Activated CD8-positive, alpha-beta T cell treated with anti-CD3 and anti-CD28 coated beads, Interleukin-2, amount 10 ng/mL, durations not matched to agents 7 days and 5 days (primary cell): ENCODE measurements at places on chromosomes 6 and 20. TPM values are rescaled to one million over a fixed set of nuclear protein-coding genes. Genes with fewer than 3 reads are reported as not detected.

DNA sequence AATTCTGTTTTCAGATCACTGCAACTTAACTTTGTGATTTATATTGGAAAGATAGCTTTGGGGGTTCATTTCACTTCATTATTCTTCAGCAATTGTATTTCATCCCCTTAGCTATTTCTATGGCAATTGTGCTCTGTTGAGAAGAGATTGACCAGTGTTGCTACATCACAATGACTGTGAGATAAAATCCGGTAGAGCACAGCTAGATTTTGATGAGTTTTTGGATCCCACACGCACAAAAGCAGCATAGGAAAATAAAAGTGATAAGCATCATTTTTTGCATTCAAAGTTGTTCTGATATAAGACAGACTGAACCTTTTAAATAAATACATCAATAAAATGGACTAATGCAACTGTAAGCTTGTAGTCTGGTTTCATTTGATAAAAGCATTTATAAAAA, 734.8 kb downstream of the KIF16B start:
- no peaks in the 10 kb centered on the region for H3K4me1 ChIP-seq
- DNase-seq: no peak
- no peak overlapping the region for H3K27ac ChIP-seq
- H3K36me3 ChIP-seq: no peaks in the 10 kb centered on the region

DNA sequence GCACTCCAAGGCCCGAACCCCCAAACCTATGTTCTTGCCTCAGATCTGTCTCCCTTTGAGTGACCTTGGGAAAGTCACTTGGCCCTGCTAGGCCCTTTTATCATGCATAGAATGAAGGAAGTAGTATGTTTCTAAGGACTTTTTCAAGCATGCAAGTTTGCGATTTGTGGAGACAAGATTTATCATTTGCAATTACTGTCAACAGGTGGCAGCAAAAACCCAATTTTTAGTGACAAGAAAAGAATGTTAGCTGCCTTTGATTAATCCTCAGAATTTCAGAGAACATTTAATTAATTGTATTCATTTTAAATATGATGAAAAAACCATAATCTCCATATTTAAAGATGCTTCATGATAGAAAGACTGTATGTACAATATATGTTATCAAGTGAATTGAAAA, 28.3 kb upstream of the PREP start:
- peak; percentile 51 for DNase-seq
- peaks cover 12% of the 10 kb centered on the region for H3K27me3 ChIP-seq
- no peak overlapping the region for H3K27ac ChIP-seq
- no peaks in the 10 kb centered on the region for H3K4me1 ChIP-seq

DNA sequence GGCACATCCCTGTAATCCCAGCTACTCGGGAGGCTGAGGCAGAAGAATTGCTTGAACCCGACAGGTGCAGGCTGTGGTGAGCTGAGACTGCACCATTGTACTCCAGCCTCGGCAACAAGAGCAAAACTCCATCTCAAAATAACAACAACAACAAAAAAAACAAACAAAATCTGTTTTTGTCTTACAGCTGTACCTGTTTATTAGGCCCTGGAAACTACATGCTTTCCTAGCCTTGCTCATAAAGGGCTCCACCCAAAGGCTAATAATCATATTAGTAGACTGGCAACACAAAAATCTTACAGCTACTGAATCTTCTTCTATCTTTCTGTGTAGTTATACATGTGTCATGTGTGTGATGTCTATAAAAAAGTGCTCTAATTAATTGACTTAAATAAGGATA, 503.9 kb upstream of the EYS start:
- no peak overlapping the region for H3K27ac ChIP-seq
- no peak overlapping the region for H3K4me3 ChIP-seq
- H3K36me3 ChIP-seq: no peaks in the 10 kb centered on the region

DNA sequence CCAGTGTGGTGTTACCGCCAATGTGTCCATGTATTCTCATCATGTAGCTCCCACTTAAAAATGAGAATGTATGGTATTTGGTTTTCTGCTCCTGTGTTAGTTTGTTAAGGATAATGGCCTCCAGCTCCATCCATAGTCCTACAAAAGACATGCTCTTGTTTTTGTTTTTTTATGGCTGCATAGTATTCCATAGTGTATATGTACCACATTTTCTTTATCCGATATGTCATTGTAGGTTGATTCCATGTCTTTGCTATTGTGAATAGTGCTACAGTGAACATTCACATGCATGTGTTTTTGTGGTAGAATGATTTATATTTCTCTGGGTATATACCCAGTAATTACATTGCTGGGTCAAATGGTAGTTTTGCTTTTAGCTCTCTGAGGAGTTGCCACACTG, 207.2 kb downstream of the CDKAL1 start:
- DNase-seq: no peak
- no peak overlapping the region for H3K4me3 ChIP-seq
- H3K27me3 ChIP-seq: no peaks in the 10 kb centered on the region
- no peak overlapping the region for H3K27ac ChIP-seq

DNA sequence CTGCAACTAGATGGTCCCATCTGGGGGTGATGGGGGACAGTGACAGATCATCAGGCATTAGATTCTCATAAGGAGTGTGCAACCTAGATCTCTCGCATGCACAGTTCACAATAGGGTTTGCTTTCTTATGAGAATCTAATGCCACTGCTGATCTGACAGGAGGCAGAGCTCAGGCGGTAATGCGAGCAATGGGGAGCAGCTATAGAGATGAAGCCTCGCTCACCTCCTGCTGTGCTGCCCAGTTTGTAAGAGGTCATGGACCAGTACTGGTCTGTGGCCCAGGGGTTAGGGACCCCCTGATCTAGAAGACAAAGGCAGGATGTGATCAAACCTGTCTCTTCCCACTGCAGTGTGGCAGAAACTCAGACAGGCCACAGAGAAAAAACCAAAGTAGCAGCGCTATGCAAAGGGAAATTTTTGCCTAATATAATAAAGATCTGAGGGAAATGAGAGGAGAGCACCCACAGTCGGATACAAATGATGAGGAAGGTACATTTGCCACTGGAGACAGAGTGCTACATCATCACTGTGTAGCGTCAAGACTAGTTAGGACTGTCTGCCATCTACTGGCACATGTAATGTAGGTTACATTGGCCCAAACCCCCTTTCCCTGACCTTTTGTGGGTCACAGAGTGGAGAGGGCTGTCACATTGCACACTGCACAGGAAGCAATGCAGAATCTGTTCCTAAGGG, 4.1 kb upstream of the LY86 start:
- DNase-seq: no peak

DNA sequence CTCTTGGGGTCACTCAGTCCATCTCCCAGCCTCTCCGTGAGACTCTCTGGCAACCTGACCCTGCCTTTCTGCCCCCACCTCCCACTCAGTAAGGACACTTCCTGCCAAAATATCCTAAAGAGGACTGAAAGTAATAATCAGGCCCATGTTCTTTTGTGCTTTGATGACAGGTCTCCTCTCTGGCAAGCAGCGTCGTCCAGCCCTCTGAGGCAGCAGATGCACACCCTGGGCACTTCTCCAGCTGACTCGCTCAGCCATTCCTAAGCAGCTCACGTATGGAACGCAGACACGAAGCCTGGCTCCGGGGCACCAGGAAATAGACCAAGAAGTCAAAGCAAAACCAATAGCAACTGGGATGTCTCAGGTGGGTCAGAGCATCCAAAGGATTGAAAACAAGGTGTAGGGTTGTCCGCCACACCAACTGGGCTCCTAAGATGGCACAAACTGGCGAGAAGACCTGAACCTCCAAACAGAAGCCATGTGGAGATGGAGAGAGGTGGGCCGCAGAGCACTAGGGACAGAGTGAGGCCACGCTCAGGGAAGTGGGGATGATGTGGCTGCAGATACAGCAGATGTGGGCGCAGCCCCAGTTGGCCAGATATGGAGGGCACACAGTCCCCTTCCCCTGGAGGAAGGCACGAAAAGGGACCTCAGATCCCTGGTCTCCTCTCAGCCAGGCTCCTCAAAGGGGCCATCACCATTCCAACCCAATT, 99.3 kb downstream of the PRND start:
- peak overlapping the region; percentile 54 for H3K27ac ChIP-seq
- H3K27me3 ChIP-seq: no peaks in the 10 kb centered on the region
- peaks cover 46% of the 10 kb centered on the region for H3K36me3 ChIP-seq
- peaks cover 44% of the 10 kb centered on the region for H3K4me1 ChIP-seq

GRCh38 chr20:46814366-46815232, 80.0 kb upstream of the EYA2 start:
- H3K36me3 ChIP-seq: no peaks in the 10 kb centered on the region
- H3K4me3 ChIP-seq: no peak overlapping the region
- no peak overlapping the region for H3K27ac ChIP-seq
- H3K27me3 ChIP-seq: peaks cover 42% of the 10 kb centered on the region
- DNase-seq: no peak
- H3K4me1 ChIP-seq: no peaks in the 10 kb centered on the region

DNA sequence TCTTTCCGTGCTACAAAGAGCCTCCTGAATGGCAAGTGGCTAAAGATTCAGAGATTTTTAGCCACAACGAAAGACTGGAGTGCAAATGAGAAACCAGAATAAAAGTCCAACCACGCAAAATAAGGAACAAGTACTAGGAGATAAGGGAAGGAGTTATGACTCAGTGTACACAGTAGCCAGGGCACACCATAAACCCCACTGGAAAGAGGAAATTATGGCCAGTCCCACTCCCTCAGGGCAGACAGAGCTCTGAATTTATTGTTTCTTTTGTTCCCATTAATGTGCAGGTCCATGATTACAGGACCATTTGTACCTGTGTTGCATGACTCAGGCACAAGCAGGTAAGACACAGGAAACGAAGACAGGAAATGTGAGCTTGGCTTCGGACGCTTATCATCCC, 150.3 kb upstream of the PREP start:
- no peaks in the 10 kb centered on the region for H3K4me1 ChIP-seq
- DNase-seq: no peak
- peaks cover 24% of the 10 kb centered on the region for H3K27me3 ChIP-seq

GRCh38 chr6:169810066-169810989, 58.9 kb downstream of the ERMARD start:
- peak; percentile 20 for DNase-seq
- H3K4me3 ChIP-seq: no peak overlapping the region
- H3K36me3 ChIP-seq: no peaks in the 10 kb centered on the region
- peaks cover 26% of the 10 kb centered on the region for H3K4me1 ChIP-seq
- H3K27ac ChIP-seq: no peak overlapping the region

- H3K27ac ChIP-seq: peak overlapping the region; percentile 73
- H3K36me3 ChIP-seq: peaks cover 51% of the 10 kb centered on the region
- no peak for DNase-seq
- H3K4me1 ChIP-seq: no peaks in the 10 kb centered on the region
- H3K4me3 ChIP-seq: no peak overlapping the region
- H3K27me3 ChIP-seq: no peaks in the 10 kb centered on the region
Observed at GRCh38 chr6:158759966-158760617, 59.1 kb downstream of the EZR start.

GRCh38 chr6:35359744-35360348, 17.5 kb downstream of the PPARD start:
- H3K27me3 ChIP-seq: no peaks in the 10 kb centered on the region
- peaks cover 41% of the 10 kb centered on the region for H3K4me1 ChIP-seq
- H3K4me3 ChIP-seq: no peak overlapping the region
- peaks cover 45% of the 10 kb centered on the region for H3K36me3 ChIP-seq

- peaks cover 82% of the 10 kb centered on the region for H3K4me1 ChIP-seq
- DNase-seq: no peak
- H3K36me3 ChIP-seq: peaks cover 41% of the 10 kb centered on the region
- no peak overlapping the region for H3K4me3 ChIP-seq
- H3K27me3 ChIP-seq: no peaks in the 10 kb centered on the region
Observed at GRCh38 chr20:33846291-33846935, 35.3 kb downstream of the CHMP4B start.

GRCh38 chr6:101935732-101936131, 542.2 kb downstream of the GRIK2 start:
- H3K4me3 ChIP-seq: no peak overlapping the region
- no peaks in the 10 kb centered on the region for H3K27me3 ChIP-seq
- no peaks in the 10 kb centered on the region for H3K36me3 ChIP-seq
- no peaks in the 10 kb centered on the region for H3K4me1 ChIP-seq

DNA sequence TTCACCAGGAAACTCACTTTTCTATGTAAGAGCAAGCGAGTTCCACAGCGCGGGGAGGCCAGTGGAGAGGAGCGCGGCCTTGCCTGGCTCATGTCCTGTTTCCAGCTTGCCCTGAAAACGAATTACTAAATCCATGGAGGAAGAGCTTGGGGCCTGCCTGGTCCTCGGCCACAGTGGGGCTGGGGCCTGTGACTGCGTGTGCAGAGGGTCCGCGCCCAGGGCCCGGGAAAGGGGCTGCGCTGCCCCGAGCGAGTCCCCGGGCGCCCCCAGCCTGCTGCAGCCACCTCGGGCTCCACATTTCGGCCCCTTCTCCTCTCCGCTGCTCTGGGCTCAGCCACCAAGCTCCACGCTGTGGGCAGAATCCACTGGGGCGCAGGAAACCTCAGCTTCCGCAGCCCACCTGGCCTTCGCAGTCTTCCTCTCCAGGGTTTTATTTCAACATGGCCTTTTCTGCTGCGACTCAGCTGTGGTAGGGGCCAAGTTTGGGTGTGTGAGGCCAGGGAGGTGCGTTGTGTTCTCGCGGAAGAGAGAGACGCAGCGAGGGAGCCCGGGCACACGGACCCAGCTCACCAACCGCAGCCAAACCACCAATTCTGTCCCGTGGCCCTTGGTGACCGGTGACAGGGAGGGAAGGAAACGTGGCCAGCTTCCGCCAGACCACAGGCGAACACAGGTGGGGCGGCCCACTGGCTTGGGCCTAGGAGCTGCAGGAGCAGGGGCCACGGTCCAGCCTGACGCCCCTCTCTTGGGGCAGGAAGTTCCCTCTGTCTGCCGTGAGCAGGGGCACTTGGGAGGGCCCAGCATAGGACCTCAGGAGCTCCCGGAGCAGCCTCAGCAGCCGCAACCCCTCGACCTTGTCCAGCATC, 211.4 kb downstream of the ERMARD start:
- H3K4me1 ChIP-seq: peaks cover 23% of the 10 kb centered on the region
- H3K27ac ChIP-seq: no peak overlapping the region

DNA sequence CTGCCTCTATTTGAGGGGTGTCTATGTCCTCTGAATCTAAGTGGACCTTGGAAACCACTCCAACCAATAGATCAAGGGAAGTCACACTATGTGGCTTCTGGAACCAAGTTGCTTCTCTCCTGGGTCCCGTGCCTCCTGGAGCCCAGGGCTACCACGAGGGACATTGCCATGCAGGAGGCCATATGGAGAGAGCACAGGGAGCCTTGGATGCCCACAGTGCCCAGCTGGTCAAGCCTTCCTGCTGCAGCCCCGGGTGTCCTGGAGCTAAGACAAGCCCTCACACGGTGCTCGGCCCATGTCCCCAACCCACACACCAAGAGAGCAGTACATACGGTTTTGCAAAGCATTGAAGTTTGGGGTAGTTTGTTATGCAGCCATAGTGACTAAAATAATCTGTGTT, 231.6 kb downstream of the SYNDIG1 start:
- no peak overlapping the region for H3K27ac ChIP-seq
- H3K4me3 ChIP-seq: no peak overlapping the region
- H3K36me3 ChIP-seq: no peaks in the 10 kb centered on the region
- no peak for DNase-seq
- no peaks in the 10 kb centered on the region for H3K4me1 ChIP-seq

GRCh38 chr20:1707588-1708449, 50.2 kb upstream of the SIRPG start:
- H3K27me3 ChIP-seq: peaks cover 2% of the 10 kb centered on the region
- peaks cover 18% of the 10 kb centered on the region for H3K4me1 ChIP-seq
- no peak overlapping the region for H3K4me3 ChIP-seq

- H3K4me1 ChIP-seq: peaks cover 84% of the 10 kb centered on the region
- no peak for DNase-seq
- no peak overlapping the region for H3K4me3 ChIP-seq
- H3K27ac ChIP-seq: peak overlapping the region; percentile 78
- H3K27me3 ChIP-seq: no peaks in the 10 kb centered on the region
Observed at GRCh38 chr6:24861934-24862333, 63.2 kb upstream of the ARMH2 start.

The PKIB gene
- total RNA-seq: 0.44 TPM

The TEAD3 gene
- total RNA-seq: 0.21 TPM

The ADGRB3 gene
- total RNA-seq: not detected

The WFDC11 gene
- not detected for total RNA-seq

The CTAGE9 gene
- not detected for total RNA-seq

The CLIC1 gene
- total RNA-seq: 617 TPM
